ENCODE measurements at places on chromosomes 3 and 15. TPM values are rescaled to one million over a fixed set of nuclear protein-coding genes. Genes with fewer than 3 reads are reported as not detected.

BOC gene
- not detected for total RNA-seq

DNA sequence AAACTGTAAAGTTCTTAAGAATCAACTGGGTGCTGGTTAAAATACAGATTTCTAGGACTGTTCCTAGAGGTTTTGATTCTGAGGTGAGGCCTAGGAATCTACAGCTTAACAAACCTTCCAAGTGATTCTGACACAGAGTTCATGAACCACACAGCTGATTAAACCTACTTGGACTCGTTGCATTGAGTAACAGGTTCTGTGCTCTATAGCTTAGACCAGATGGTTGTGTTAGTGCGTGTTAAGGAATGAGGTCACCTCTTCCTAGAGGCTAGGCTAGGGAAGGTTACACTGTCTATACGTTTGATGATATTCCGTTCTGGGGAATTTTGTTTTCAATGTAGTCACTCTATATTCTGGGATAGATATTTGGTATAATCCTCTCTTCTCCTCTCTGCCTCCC, 21.9 kb downstream of the EID1 start:
- no peaks in the 10 kb centered on the region for H3K36me3 ChIP-seq
- H3K4me3 ChIP-seq = no peak overlapping the region
- H3K27me3 ChIP-seq = peaks cover 10% of the 10 kb centered on the region
- DNase-seq = no peak
- no peak overlapping the region for H3K27ac ChIP-seq
- H3K4me1 ChIP-seq = no peaks in the 10 kb centered on the region

DNA sequence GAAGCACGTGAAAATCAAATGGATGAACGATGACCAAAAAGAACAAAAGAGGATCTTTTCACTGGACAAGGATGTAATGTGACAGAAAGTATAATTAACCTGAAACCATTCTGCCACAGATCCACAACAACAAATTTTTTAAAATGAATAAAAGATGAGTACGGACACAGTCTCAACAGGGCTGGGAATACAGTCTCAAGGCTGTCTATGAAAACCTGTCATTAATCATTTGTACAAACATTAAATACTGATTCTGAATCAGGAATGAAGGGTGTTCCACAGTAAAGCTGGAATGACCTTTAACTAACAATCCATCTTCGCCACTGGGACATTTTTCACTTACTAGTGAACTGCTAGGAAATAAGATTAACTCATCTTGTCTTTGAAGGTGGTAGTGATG, 506.9 kb upstream of the ADAMTS9 start:
- no peaks in the 10 kb centered on the region for H3K27me3 ChIP-seq
- no peak overlapping the region for H3K27ac ChIP-seq
- H3K36me3 ChIP-seq = no peaks in the 10 kb centered on the region
- no peak for DNase-seq
- no peak overlapping the region for H3K4me3 ChIP-seq

DNA sequence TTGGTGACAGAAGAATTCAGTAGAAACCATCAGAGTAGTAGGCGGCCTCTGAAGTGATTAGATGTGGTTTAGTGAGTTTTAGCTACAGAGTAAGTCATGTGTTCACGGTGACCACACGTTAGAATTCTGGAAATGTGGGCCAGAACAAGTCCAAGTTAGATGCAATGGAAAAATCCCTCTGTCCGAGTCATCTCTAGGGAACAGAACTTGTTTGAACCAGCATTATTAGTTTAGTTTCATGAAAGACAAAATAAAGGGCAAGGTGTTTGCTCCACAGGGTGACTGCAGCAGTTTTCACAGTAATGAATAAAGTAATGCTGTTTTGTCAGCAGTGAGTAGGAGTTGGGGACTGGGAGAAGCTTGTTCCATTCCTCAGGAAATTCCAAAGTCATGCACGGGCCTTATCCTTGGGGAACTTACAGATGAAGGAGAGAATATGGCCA, 100.2 kb downstream of the CGNL1 start:
- H3K4me1 ChIP-seq = no peaks in the 10 kb centered on the region
- H3K27me3 ChIP-seq = peaks cover 38% of the 10 kb centered on the region
- no peak for DNase-seq
- no peak overlapping the region for H3K27ac ChIP-seq

APOD gene
- not detected for total RNA-seq

- no peak for DNase-seq
- no peaks in the 10 kb centered on the region for H3K36me3 ChIP-seq
- no peak overlapping the region for H3K27ac ChIP-seq
- H3K27me3 ChIP-seq = no peaks in the 10 kb centered on the region
- H3K4me1 ChIP-seq = peaks cover 15% of the 10 kb centered on the region
Measured at GRCh38 chr3:46626039-46626438, 13.7 kb downstream of the FAM240A start.

IQCH gene
- 0.38 TPM for total RNA-seq

DUSP7 gene
- total RNA-seq = 29.0 TPM

DNA sequence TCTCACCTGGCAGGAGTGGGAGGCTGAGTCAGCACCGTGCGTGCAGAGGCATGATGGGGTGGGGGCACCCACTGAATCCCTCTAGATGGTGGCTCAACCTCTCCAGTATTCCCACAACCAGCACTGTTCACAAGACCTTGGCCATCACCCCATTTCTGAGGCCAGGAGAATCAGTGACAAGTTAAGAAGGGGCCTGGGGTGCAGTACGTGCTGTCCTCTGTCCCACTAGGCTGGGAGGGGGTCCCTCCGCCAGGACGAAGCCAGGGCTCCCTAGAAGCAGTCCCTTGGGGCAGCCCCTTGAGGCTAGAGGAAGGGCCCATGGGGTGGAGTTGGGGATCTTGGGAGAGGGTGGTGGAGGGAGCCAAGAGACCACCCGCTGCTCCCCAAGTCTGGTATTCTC, 4.8 kb downstream of the MYL3 start:
- H3K4me1 ChIP-seq = no peaks in the 10 kb centered on the region
- H3K27ac ChIP-seq = no peak overlapping the region
- no peak for DNase-seq
- H3K4me3 ChIP-seq = no peak overlapping the region
- H3K36me3 ChIP-seq = no peaks in the 10 kb centered on the region
- H3K27me3 ChIP-seq = peaks cover 22% of the 10 kb centered on the region

GOLGA6D gene
- 0.19 TPM for total RNA-seq

- no peaks in the 10 kb centered on the region for H3K36me3 ChIP-seq
- no peak overlapping the region for H3K4me3 ChIP-seq
- peaks cover 2% of the 10 kb centered on the region for H3K27me3 ChIP-seq
- no peak overlapping the region for H3K27ac ChIP-seq
- H3K4me1 ChIP-seq = no peaks in the 10 kb centered on the region
- DNase-seq = no peak
Measured at GRCh38 chr3:195032955-195033354, 238.0 kb downstream of the XXYLT1 start.

DNA sequence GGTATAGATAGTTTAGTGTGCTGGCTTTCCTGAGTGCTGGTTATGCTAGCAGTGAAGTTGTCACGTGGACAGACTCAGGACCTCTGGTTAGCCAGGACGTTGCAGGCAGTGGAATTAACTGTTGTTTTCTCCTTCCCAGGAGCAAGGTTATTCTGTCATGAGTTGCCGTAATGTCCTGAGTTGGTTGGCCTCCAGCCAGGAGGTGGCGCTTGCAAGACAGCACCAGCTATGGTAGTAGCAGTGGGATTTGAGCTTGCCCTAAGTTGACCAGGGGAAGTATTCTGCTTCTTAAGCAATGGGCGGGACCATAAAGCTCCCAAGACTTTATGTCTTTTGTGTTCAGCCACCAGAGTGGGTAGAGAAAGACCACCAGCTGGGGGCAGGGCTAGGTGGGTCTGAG, 240.7 kb upstream of the DNAJC19 start:
- no peaks in the 10 kb centered on the region for H3K4me1 ChIP-seq
- no peak for DNase-seq
- H3K27me3 ChIP-seq = peaks cover 16% of the 10 kb centered on the region

DNA sequence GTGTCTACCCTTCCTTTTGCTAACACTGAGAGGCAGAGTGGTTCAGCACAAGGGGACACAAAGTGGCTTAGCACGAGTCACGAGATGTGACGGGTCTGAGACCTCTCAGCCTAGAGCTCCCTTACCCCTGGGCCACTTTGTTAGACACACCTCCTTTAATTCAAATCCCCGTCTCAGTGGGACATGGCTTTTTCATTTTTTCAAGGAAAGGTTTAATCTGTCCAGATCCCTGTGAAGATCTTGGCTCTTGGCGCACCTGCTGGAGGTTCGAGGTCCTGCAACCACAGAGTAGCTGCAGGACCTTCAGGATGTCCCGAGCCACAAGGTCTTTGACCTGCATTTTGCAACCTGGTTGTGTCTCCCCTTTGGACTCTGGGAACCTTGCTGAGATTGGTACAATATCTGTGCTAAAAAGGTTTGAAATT, 52.0 kb downstream of the LPP start:
- H3K27me3 ChIP-seq = no peaks in the 10 kb centered on the region
- H3K27ac ChIP-seq = no peak overlapping the region
- no peak overlapping the region for H3K4me3 ChIP-seq

CACNA2D2 gene
- total RNA-seq = 4.9 TPM

AEN gene
- 49.6 TPM for total RNA-seq
